Head of caudate nucleus (tissue), 42 donors: ENCODE measurements at places on chromosomes 2 and 18.

DNA sequence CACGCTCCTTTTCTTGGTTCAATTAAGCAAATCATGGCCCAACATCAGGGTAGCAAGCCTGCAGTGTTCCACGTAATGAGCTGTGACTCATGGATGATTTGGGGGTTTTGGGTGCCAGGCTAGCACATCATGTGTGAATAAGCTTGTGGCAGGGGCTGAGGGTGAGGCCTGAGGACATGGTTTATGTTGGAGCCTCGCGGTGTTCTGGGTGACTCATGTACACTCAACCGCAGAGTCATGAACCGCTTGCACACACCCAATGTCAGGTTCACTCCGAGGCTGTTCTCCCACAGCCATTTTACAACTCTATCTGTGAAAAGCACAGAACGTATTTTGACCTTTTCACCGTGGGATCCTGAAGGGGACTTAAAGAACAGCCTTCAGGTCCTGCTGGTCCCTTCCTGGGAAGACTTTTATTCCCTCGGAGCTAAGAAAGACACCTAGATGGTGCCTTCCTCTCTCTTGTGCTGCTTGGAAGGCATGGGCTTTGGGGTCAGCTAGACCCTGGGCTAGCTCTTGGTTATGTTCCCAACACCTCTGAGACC lies 139.9 kb upstream of the ZEB2 start:
- DNase-seq = no peak

GRCh38 chr2:11296401-11296800 lies 48.0 kb downstream of the ROCK2 start:
- DNase-seq = no peak

GRCh38 chr2:171323971-171324528 lies 109.7 kb downstream of the METTL8 start:
- no peak for DNase-seq

DNA sequence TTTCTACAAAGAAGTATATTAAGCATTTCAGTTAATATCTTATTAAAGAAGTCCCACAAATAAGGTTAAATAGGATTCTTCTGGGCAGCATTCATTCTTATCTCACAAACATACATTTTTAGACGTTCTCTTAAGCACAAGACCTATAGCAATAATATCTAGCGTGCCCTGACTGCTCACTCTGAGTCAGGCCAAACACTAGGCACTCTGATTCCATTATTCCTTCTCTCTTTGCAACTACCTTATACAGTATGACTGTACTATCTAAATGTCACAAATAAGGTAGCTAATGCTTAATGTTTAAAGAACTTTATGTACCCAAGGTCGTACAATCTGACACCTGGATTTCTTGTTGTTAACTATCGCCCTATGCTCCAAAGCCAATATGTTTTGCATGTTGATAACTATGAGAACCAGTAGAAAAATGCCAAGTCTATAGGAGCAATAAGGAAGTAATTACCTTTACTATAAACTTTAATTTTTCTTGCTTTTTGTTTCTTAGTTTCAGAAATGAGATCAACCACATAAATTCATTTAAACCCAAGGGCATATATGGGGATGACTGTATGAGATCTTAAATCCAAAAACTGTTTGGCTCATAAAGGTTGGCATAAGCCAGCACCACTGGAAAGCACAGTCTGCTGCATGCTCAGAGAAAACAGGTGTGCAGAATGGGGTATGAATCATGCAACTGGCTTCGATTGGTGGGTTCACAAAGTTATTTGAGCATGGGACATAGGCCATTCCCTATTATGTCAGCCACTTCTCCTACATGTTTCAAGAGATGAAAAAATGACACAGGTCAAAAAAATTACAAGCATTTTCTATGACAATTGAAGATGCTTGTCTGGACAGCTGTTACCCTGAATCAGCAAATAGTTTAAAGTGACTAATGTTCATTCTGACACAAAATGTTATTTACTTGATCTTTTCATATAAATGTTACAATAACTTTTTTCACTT lies 352.0 kb downstream of the IRS1 start:
- DNase-seq = no peak

- no peak for DNase-seq
Measured at GRCh38 chr2:65746931-65747675, 314.7 kb upstream of the SPRED2 start.

DNA sequence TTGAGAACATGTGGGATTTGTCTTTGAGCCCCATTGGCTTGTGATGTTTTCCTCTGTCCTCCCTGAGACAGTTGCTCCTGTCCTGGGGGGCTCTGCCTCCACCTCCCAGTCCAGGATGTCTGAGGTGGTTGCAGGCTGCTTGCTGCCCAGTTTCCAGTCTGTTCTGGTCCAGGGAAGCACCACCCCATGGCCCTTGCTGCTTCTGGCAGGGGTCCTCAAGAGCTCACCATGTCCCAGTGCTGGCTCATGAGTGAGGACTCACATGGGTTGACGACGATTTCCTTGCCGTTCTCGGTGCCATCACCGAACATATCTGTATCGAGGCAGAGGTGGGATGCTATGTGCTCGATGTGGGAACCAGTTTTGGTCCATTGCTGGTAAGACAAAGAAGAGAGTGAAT lies 103.4 kb upstream of the CAPN13 start:
- DNase-seq = no peak

- DNase-seq = no peak
Measured at GRCh38 chr2:143792602-143793001, 663.4 kb downstream of the ARHGAP15 start.

DNA sequence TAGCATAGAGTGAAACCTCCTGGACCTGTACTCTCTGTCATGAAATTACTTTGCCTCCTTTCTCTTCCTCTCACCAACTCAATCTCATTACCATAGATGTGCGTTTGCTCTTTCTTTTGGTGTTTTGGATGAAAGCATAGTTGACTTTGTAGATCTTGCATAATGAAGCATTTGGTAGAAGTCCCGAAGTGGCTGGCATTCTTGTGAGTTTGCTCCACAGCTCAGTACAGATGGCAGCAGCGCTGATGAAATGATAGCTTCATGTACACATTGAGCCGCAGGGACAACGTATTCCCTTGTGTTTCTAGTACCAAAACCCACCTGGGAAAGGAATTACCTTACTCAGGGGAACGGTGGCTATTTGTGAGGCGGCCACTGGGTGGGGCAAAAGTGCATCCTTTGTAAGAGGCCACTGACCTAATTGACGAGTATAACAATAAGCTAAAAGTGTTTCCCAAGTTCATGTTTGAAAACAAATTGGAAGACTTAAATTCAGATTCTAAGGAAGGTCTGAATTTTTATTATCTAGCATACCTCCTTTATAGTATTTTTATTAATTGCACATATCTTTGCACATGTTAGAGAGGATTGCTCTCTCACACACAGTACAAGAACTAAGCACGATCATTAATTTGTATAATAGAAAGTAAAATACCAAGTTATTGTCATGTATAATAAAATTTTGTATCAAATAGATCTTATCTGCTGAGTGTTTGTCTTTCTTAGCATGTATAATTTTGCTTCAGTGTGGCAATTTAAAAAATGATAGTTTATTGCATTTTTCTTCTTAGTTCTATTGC lies 25.4 kb upstream of the CDH7 start:
- DNase-seq = peak; percentile 46

DNA sequence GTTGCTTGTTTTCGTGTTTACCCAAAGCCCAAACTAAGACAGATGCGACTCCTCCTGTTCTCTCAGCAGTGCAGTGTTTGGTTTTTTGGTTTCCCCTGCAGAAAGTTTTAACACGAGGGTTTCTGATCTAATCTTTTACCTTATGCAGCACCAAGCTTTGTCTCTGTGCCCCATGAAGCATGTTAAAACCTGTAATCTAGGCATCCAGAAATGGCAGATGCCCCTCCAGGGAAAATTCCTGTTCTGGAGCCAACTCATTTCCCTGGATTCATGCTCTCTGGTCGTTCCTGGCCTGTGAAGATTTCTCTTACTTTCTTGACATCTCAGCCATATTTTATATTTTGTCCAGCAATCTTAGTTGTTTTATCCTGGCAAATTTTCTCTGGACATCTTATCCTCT lies 91.5 kb downstream of the LTBP1 start:
- no peak for DNase-seq

DNA sequence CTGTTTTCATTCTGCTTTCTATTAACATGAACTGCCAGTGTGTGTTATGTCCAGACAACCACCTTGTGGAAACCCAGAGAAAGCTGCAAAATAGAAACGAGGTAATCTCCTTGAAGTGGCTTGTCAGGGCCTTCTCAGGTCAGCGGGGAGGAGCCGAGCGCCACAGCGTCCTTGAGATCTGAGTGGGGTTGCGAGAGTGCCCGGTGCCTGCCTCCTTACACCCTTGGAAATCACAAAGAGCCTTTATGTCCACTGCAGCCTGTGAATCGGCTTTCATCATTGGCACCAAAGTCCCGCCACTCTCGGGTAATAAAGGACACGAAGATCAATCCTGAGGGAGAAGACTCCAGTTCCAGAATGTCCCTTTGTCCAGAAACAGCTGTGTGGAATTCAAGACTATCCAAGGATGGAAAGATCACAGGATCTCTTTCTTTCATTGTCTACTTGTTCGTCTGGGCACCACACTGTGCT lies 135.2 kb downstream of the HRH4 start:
- no peak for DNase-seq

- DNase-seq = no peak
Measured at GRCh38 chr2:69237070-69237670, 149.9 kb downstream of the GFPT1 start.

- no peak for DNase-seq
Measured at GRCh38 chr2:236075802-236076201, 92.4 kb downstream of the GBX2 start.

- DNase-seq = no peak
Measured at GRCh38 chr2:66576561-66577320, 141.8 kb downstream of the MEIS1 start.

DNA sequence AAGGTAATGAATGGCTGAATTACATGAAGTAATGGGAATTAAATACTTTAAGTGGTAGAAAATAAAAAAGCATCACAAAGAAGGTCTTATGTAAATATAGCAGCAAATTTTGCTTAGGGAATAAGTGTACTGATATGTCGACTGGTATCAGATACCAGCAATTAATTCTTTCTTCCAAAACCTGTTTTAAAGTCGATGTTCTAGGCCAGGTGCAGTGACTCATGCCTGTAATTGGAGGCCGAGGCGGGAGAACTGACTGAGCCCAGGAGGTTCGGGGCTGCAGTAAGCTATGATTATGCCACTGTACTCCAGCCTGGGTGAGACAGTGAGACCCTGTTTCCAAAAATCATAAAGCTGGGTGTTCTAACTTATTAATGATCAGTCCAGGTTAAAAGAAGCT lies 30.3 kb downstream of the SP3 start:
- no peak for DNase-seq

DNA sequence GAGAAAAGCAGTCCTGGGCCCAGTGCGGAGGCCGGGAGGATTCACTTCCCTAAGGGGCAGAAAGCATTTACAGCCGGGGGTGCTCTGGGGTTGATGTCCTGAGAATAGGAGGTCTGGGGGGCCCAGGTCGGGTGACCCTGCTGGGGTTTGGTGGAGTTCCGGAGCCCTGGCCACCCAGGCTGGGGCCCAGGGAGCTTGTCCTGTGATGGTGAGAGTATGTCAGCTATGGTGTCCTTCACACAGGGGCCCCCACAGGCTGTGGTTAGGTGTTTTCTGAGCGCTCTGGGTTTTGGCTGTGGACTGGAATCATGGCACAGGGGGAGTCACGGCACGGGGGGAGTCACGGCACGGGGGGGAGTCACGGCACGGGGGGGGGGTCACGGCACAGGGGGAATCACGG lies 54.5 kb upstream of the TMEM18 start:
- DNase-seq = no peak

- DNase-seq = no peak
Measured at GRCh38 chr2:135132314-135132713, 80.2 kb downstream of the RAB3GAP1 start.

- DNase-seq = no peak
Measured at GRCh38 chr18:30088238-30089015, 954.1 kb downstream of the DSC3 start.

DNA sequence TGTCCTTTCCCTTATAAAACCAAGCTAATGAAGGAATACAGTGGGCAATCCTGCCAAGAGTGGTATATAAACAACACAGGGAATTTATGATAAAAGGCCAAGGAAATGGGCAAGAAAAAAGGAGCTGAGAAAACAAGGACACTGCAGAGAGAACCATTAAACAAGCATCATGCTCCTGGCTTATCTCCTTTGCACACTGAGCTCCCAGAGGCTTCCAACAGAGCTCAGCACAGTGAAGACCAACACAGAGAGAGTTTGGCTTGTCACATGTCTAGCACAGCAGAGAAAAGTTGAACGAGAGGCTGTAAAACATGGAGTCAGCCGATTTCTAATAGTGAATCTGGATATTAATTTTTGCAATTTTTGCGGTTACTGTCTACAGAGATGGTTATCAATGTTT lies 68.0 kb upstream of the KLF7 start:
- DNase-seq = no peak

- no peak for DNase-seq
Measured at GRCh38 chr2:204986641-204987040, 441.4 kb downstream of the PARD3B start.

GRCh38 chr18:13527730-13528129 lies 198.6 kb downstream of the FAM210A start:
- DNase-seq = no peak

DNA sequence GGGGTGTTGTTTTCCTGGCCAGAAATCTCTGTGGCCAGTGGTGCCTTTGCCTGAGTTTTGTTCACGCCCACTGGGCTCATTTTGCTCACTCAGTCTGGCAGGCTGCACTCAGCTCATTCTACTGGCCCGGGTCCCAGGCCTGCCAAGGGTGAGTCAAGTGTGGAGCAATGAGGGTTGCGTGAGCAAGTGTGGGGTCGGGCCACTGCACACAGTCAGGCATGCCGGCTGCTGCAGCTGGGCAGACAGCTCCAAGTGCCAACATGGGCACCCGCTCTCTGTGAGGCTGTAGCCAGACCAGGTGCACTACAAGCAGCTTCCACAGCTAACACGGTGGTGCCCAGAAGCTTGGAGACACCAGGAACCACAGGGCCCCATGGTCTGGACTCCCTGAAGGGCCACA lies 801.1 kb upstream of the RAB6C start:
- DNase-seq = no peak

- no peak for DNase-seq
Measured at GRCh38 chr2:20590704-20591515, 60.0 kb downstream of the HS1BP3 start.

- no peak for DNase-seq
Measured at GRCh38 chr2:28979041-28979440, 2.1 kb upstream of the TOGARAM2 start.

DNA sequence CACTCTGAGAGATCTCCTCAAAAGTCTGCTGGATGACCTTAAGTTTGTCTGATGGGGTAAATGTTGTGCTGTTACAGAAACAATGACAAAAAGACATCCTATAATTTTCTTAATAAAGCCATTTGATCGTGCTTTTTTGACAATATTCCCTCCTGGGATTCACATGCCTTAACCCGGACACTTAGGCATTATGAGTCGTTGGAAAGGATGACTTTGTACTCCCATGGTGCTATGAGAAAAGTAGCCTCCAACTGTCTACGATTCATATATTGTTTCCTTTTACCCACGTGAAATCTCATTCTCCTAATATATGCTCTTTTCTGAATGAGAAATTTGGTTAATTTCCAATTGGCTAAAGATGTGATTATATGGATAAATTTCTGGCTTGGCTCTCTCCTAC lies 6.1 kb upstream of the MPP4 start:
- no peak for DNase-seq
